ENCODE measurements at places on chromosomes 11 and 22. TPM values are rescaled to one million over a fixed set of nuclear protein-coding genes. Genes with fewer than 3 reads are reported as not detected.

The MAP6 gene
- 0.26 TPM for total RNA-seq

The CNTF gene
- 1.2 TPM for total RNA-seq

The ZP1 gene
- not detected for total RNA-seq

The EXT2 gene
- 128 TPM for total RNA-seq

The RBM4 gene
- 162 TPM for total RNA-seq

The TRIM51 gene
- total RNA-seq: not detected

The GGTLC3 gene
- not detected for total RNA-seq

The PRRG4 gene
- total RNA-seq: 1.9 TPM

The KRTAP5-2 gene
- total RNA-seq: not detected

The OR52A1 gene
- not detected for total RNA-seq

The OVOL1 gene
- total RNA-seq: not detected

The SIPA1 gene
- total RNA-seq: 54.0 TPM

The TUB gene
- 1.4 TPM for total RNA-seq

The CDPF1 gene
- total RNA-seq: 8.0 TPM

The CCDC89 gene
- not detected for total RNA-seq

The TMA7B gene
- not detected for total RNA-seq

The F2 gene
- not detected for total RNA-seq

The RIC3 gene
- not detected for total RNA-seq

The SCN3B gene
- 8.5 TPM for total RNA-seq

The TMPRSS6 gene
- total RNA-seq: not detected

The IGLL1 gene
- total RNA-seq: not detected

The AP1B1 gene
- total RNA-seq: 124 TPM

The KCNJ5 gene
- not detected for total RNA-seq

The IGSF22 gene
- total RNA-seq: 0.26 TPM

The AIFM3 gene
- total RNA-seq: under 0.01 TPM

The ARHGAP8 gene
- total RNA-seq: under 0.01 TPM

The RASGRP2 gene
- total RNA-seq: 1.8 TPM

The PDE2A gene
- 433 TPM for total RNA-seq

The C1QTNF5 gene
- total RNA-seq: 47.6 TPM

The PEX16 gene
- total RNA-seq: 30.8 TPM

The MPPED1 gene
- not detected for total RNA-seq

The VEGFB gene
- 7.7 TPM for total RNA-seq

The PKNOX2 gene
- total RNA-seq: not detected

The HEPN1 gene
- total RNA-seq: not detected

The POTEH gene
- not detected for total RNA-seq

All from dermis microvascular lymphatic vessel endothelial cell (primary cell).